ENCODE measurements at places on chromosomes 7 and 10.

- DNase-seq: no peak
Observed at GRCh38 chr10:74987339-74988053, 124.0 kb upstream of the SAMD8 start.

- peak; percentile 59 for DNase-seq
Observed at GRCh38 chr7:130994378-130995115, 260.5 kb upstream of the KLF14 start.

DNA sequence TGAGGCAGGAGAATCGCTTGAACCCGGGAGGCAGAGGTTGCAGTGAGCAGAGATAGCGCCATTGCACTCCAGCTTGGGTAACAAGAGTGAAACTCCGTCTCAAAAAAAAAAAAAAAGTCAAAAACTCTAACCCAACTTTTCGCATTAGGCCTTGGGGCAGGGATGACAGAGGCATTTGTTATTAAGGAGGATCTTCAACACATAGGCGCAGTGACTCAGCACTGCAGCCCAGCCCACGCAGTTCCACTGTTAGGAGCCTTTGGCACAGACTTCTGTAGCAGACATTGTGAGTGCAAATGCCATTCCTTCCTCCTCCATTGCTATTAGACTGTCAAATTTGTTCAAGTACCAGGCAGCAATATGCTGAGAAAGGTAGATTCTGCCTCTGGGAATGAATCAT lies 43.1 kb upstream of the KLHL7 start:
- DNase-seq: no peak

- peak; percentile 26 for DNase-seq
Observed at GRCh38 chr10:78959217-78959923, 109.4 kb upstream of the ZMIZ1 start.

DNA sequence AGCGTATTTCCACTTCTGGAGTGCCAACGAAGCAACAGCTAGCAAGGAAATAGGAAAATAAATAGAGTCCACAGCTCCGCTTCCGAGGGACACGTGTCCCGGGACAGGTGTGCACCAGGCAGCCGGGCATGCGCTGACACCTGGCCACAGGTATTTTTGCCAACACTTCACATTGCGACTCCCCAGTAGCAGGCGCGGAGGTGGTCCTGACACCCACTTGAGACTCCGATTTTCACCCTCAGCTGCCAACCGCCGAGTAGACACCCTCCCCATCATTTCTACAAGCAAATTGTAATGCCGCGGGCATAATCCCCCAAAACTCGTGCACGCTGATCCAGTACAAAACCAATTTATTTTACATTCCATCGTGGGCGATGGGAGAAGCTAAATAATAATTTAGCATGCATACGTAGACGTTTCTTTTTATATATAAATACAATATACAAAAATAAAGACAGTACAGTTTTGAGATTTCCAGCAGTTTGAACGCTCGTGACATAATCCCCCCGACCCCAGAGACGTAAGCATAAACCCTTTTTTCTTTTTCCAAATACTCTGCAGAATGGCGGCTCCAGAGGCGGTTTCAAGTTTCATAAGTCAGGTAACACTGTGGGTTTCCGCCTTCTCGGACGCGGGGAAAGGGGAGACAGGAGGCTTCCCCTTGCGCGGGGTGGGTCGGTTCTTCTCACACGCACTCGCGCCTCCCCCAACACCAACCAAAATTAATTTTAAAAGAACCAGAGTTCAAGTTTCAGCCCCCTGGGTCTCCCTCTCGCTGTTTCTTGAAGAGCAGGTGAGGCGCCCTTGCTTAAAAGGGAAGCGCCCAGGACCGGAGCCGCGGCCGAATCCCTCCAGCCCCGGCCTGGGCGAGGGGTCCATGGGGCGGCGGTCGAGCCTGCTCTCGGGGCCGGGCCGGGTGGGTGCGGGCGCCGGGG lies 5.7 kb downstream of the MNX1 start:
- DNase-seq: no peak

DNA sequence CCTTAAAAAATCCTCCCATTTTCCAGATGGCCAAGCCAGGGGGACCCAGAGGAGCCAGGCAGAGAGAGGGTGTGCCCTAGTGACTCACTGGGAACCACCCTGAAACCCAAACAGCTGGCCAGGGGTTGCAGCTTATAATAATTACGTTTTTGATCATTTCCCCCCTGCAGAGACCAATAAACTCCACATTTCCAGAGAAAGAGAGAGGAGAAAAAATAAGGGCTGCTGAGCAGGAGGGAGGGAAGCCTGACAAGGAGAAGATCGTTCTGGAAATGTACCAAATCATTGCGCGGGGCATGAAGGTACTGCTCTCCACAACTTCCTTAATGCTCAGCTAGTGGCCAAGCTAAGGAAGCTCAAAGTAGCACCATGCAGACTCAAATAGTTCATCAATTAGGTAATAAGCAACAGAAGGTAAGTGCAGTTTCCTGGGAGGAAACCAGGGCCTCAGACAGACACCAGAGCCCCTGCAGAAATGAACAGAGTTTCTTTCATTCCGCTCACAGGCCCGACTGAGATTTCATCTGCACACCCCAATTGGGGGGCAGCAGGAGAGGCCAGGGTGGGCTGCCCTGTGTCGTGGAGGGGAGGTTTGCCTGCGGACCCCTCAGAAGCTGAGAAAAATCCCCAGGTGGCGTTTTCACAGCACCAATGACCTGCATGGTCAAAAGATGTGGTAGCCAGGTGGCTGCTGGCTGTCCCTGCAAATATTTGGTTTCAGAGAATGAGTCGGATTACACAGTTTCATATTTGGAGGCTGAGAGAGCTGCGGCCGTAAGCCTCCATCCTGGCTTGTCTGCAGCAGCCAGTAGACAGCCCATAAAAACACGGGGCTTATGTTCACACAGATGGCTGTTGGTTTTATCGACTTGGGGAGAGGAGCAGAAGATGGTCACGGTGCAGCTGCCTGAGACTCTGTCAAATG lies 153.2 kb upstream of the LYZL2 start:
- peak; percentile 45 for DNase-seq

DNA sequence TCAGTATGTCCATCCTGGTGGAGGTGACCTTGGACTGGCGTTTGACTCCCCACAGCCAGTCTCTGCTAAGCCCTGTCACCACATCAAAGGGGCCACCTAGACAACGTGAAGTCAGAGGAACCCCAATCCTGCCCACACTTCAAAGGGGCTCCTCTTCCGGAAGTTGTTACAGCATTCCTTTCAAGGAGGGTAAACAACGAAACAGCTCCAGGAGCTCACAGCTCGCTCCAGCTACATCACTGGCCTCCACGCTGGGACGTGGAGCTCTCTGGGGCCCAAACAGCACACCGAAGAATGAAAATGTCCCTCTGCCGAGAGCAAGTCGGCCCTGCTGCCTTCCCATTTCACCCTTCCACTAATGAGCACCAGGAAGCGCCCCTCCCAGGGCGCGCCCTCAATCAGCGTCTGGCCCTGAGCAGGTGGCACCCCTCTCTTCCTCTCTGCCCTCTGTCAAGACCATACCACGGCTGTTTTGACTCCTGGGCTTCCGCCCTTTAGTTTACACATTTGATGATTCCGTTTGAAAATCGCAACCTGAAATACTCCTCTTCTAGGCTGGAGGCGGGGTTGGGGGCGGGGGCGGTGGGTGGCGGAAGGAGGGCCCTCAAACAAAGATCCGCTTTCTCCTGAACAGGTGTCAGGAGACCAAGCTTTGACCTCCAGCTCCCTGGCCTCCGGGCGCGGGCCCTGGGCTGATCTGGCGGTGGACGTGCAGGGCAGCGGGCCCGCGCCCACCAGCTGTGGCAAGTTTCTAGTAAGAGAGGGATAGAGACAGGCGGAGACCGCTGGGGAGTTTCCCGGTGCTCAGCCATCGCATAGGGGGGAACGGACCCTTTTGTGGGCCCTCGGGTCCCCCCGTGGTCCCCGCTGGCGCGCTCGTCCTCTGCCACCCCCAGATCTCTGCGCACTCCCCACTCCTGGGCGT lies 53.1 kb upstream of the KDM7A start:
- DNase-seq: peak; percentile 28

- no peak for DNase-seq
Observed at GRCh38 chr10:77673515-77674140, 36.0 kb upstream of the KCNMA1 start.

GRCh38 chr7:137992550-137993394 lies 9.1 kb downstream of the CREB3L2 start:
- peak; percentile 60 for DNase-seq

DNA sequence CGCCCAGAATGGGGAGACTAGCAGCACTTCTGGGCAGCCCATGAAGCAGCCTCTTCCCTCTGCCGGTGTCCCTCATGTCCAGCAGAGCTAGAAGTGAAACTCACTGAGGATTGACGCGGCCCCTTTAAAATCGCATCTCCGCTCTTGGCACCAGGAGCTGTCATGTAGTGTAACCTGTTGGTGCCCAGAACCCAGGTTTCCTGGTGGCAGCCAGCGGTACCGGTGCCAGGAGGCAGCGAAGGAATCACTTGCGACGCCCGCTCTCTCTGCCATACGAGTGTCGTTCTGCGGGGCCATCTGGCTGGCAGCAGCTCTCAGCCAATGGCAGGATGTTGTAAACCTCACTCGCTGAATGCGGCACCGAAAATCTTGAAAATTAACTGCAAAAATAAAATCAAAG lies 82.7 kb downstream of the CUX1 start:
- peak; percentile 44 for DNase-seq
